ENCODE measurements at places on chromosomes 11 and 22. TPM values are rescaled to one million over a fixed set of nuclear protein-coding genes. Genes with fewer than 3 reads are reported as not detected.

The SYT9 gene
- 5.8 TPM for total RNA-seq

The PRR33 gene
- total RNA-seq: not detected

The SLC43A1 gene
- 18.6 TPM for total RNA-seq

The PES1 gene
- total RNA-seq: 50.8 TPM

The CCDC81 gene
- 9.2 TPM for total RNA-seq

The LRRC10B gene
- 1.6 TPM for total RNA-seq

The DEFB131B gene
- total RNA-seq: not detected

GRCh38 chr11:9861860-9862725, 198.2 kb downstream of the SWAP70 start:
- H3K4me3 ChIP-seq: no peak overlapping the region
- H3K36me3 ChIP-seq: no peaks in the 10 kb centered on the region
- DNase-seq: peak; percentile 57
- no peaks in the 10 kb centered on the region for H3K4me1 ChIP-seq

GRCh38 chr11:19511413-19512183, 201.0 kb upstream of the NAV2 start:
- no peaks in the 10 kb centered on the region for H3K4me1 ChIP-seq
- no peak overlapping the region for H3K4me3 ChIP-seq

DNA sequence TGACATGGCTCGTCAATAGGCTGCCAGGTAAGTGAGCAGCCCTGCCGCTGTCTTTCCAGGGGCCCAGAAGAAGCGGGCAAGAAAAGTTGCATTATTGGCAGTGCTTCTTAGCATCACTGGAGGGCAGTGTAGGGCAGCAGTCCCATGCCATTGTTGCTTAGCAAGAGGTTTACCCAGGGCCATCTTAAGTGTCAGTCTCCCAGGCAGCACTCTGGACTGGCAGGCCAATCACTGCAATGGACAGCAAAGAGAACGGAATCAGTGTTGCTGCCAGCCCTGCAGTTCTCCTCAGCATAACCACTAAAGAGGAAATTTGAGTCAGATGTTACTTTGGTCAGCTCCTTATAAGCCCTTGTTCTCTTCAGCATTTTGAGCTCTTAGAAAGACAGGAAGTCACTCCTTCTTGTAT, 13.4 kb upstream of the GRK2 start:
- H3K27me3 ChIP-seq: no peaks in the 10 kb centered on the region
- DNase-seq: no peak
- no peaks in the 10 kb centered on the region for H3K36me3 ChIP-seq
- no peak overlapping the region for H3K27ac ChIP-seq

DNA sequence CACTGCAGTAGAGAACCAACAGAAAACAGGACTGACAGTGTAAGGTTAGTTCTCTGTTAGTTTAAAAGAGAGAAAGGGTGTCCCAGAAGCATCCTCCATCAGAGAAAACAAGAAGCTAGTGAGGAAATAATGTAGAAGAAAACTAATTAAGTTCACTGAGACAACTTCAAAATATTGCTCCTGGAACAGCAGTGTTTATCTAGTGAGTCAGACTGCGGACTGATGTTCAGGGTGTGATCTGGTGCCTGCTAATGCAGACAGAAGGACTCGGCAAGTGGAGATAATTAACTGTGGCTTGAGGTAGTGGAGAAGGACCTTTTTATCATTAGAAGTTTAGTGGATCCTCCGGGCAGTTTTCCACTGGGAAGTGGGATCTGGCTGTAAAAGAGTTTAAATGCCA, 55.4 kb downstream of the CDON start:
- H3K4me1 ChIP-seq: no peaks in the 10 kb centered on the region
- H3K27ac ChIP-seq: peak overlapping the region; percentile 66
- H3K4me3 ChIP-seq: no peak overlapping the region
- peak; percentile 42 for DNase-seq

GRCh38 chr11:126473269-126473668, 117.8 kb downstream of the ST3GAL4 start:
- no peaks in the 10 kb centered on the region for H3K4me1 ChIP-seq
- H3K27me3 ChIP-seq: no peaks in the 10 kb centered on the region
- DNase-seq: no peak
- no peaks in the 10 kb centered on the region for H3K36me3 ChIP-seq
